ENCODE measurements at places on chromosomes 2 and 18.

DNA sequence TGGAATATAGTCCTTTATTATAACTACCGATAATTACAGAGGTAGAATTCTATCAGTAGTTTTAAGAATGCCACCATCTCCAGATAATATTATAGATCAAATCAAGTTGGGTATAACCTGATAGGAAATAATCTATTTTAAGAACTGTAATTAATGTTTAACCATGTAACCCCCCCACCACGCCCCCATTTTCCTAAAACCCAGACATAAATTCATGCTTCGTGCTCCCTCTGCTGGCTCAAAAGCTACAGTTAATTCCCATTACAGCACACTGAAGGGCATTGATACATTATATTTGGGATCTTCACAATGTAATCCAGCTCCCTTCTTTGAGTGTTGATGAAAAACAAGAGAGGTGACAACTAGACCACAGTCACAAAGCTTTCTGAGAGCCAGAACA is 228.0 kb upstream of the SMAD7 start:
- DNase-seq, result no peak

GRCh38 chr18:52536039-52536438 is 196.0 kb downstream of the DCC start:
- no peak for DNase-seq

GRCh38 chr2:238433300-238433915 is 6.7 kb downstream of the ASB1 start:
- DNase-seq, result no peak

DNA sequence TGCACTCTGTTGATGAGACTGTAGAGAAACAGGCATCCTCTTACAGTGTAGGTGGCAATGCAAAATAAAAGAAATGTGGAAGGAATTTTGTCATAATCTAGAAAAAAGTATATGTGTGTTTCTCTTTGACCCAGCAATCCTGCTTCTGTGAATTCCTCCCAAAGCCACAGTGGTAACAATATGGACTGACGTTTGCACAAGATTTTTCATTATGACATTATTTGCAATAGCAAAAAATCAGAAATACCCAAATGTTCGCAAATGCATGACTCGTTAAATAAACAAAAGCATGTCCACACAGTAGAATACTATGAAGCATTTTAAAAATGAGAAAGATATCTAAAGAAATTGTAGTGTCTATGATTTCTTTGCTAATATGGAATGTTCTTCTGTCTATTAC is 255.2 kb upstream of the NRP2 start:
- no peak for DNase-seq

GRCh38 chr2:8659735-8660492 is 21.9 kb upstream of the ID2 start:
- DNase-seq, result no peak
